ENCODE measurements at places on chromosomes 1 and 21.
A peak's percentile ranks its signal among the peaks of the same experiment; 100 is the strongest.

- DNase-seq = no peak
Measured at GRCh38 chr1:195897076-195897475, 711.2 kb downstream of the KCNT2 start.

DNA sequence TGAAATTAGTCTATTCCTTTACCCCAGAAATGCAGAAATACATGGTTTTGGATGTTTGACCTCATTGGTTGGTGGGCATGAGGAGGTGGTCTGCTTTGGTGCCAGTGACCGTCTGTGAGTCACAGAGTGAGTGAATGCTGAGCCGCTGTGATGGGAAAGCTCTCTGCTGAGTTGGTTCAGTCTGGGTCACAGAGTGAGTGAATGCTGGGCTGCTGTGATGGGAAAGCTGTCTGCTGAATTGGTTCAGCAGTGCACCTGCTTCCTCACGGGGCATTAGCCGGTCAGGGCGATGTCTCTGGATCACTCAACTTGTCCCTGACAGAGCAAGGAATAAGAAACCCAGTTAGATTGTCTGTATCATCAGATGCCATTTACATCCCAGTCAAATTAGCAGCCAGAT is 40.8 kb downstream of the ADARB1 start:
- no peak for DNase-seq

- no peak for DNase-seq
Measured at GRCh38 chr21:33402001-33402979, 923 bp upstream of the IFNGR2 start.

DNA sequence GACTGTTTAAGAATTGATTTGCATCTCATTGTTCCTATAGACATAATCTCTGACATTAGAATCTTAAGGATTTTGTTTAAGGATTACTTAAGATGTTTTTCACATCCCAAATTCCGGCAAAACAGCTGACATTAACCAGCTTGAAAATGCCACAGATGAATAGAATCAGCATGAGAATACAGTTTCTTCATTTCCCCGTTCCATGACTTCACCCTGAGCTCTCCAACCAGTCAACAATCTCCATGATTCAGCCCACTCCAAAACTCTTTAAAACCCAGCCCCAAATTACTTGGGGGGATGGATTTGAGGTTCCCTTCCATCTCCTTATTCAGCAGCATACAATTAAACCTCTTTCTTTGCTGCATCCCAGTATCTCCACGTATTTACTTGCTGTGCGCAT is 201.0 kb downstream of the LYPLAL1 start:
- DNase-seq = peak; percentile 20

GRCh38 chr1:13536571-13536970 is 22.8 kb upstream of the LRRC38 start:
- DNase-seq = no peak

GRCh38 chr21:41170442-41170841 is 2.5 kb downstream of the BACE2 start:
- DNase-seq = no peak

GRCh38 chr1:202852163-202852904 is 36.6 kb downstream of the RABIF start:
- DNase-seq = peak; percentile 88

DNA sequence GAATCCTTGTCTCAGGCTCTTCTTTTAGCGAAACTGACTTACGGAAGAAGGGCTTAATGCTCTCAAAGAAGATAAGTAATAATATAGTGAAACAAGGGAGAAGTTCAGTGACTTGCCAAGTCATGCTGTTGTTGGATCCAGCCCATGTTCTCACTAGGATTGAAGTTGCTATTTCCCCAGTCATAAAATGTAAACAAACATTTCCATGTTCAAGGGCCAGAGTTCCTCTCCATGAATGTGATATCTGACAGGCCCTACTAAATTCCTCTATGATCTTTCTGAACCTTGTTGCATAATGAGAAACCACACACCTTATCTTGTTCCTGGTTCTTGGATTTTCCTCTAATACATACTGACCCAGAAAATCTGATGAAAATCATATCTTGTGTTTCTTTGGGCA is 876.5 kb upstream of the B3GALT2 start:
- no peak for DNase-seq

GRCh38 chr1:49102752-49103151 is 326.1 kb upstream of the BEND5 start:
- DNase-seq = no peak

- no peak for DNase-seq
Measured at GRCh38 chr1:5296557-5297179, 642.3 kb downstream of the AJAP1 start.

GRCh38 chr21:26042181-26042876 is 128.2 kb downstream of the APP start:
- DNase-seq = no peak

DNA sequence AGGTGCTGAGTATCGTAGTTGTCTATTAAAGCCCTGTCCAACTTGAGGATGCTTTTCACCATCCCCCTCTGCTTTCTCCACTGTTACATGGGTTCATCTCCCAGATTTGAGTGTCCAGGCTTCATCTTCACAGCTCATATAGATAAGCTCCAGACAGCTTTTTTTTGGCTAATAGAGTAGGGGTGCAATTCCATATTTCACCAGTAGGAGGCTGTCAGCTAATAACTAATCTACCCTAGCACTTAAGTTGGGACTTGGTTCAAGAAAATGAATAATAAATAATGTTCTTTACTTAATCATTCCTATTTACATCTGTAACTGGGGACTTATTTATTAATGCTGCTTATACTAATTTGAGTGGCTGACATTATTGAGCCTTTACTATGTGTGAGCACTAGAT is 124.5 kb downstream of the IGSF21 start:
- no peak for DNase-seq

GRCh38 chr21:30935121-30935888 is 53.9 kb upstream of the KRTAP11-1 start:
- DNase-seq = no peak

DNA sequence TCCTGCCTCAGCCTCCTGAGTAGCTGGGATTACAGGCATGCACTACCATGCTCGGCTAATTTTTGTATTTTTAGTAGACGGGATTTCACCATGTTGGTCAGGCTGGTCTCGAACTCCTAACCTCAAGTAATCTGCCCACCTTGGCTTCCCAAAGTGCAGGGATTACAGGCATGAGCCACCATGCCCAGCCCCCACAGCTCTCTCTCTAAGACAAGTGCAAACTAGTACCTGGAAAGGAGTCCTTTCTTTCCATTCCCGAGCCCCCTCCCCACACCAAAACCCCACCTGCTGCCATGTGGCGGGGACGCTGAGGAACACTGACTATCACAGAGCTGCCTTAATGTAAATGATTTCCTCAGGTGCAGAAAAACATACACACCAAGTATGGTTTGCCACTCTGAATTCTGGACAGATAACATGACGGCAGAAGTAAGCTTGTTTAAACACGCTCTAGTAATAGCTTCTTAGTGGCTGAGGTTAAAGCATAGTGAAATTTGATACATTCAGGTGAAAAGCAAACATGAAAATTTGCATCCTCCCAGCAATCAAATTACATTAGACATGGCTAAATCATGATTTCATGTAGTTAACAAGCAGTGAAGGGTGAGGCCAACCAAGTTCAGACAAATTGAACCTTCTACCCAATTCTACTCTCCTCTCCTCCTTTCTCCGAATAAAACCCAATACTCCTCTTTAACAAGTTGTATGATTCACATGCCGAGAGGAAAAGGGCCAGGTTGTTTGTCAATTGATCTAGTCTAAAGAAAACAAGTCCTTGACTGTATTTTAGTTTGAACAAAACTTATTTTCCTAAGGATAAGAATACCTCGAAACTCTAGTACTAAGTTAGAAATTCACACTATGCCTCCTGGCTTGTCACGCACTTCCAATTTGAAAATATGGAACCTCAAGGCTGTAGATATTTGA is 19.8 kb downstream of the ERRFI1 start:
- DNase-seq = no peak
